COLO829 (cell line): ENCODE measurements at places on chromosomes 2 and 18.
A peak's percentile ranks its signal among the peaks of the same experiment; 100 is the strongest.

DNA sequence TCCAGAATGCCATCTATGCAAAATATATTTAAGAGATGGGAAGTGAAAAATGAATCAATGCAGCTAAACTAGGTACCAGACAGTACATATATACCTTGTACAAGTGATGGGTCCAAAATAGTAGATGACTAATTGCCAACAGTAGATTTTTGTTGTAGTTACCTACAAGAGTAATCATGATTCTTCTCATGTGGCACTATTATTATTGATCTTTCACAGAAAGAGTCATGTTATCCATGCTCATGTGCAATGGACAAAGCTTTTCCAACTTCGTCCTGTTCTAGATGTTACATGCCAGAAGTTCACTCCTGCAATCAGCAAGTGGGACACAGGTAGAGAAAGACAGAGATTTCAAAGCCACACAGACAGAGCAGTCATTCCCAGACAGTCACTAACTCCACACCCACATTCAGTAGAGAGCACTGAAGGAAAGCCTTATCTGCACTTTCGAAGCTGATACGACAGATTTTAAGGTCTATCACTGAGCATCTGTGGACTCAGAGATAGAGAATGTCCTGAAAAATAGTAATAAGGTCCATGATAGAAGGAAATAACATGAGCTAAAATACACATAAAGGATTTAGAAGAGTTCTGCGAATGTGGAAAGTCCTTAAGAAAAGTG is 101.6 kb upstream of the ITPRID2 start:
- DNase-seq, result no peak

GRCh38 chr2:162916286-162916801 is 77.8 kb upstream of the KCNH7 start:
- DNase-seq, result no peak

GRCh38 chr2:176148751-176149421 is 2.5 kb upstream of the HOXD4 start:
- DNase-seq, result no peak

GRCh38 chr2:123648016-123648415 is 377.1 kb upstream of the CNTNAP5 start:
- DNase-seq, result no peak

- no peak for DNase-seq
Observed at GRCh38 chr2:189558516-189559272, 21.9 kb downstream of the SLC40A1 start.

GRCh38 chr2:74525717-74526648 is at the start of gene DQX1:
Gene DQX1, minus strand, starts transcription at chr2:74526231. Its CDS starts 502 bp downstream, at chr2:74525729.
- peak; percentile 63 for DNase-seq

DNA sequence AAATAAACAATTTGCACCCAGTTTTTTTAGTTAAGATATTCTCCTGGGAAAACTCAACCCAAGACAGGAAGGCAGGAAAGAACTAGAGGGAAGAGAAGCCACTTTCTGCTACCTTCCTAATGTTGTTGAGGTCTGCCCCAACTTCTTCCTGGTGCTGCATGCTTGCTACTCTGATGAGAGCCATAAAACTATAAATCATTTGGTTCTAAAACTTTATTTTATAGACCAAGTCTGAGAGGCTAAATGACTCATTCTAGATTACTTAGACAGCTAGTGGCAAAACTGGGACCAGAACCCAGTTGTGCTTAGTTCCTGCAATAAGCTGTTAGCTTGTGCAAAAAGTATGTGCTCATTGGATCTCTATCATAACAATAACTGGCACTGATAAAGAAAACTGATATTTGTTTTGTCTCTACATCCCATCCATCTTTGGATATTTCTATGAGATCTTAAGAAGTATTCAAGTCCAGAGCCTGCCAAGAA is 344.9 kb upstream of the SLC14A2 start:
- DNase-seq, result no peak

- peak; percentile 79 for DNase-seq
Observed at GRCh38 chr2:241734467-241735208, at the start of gene D2HGDH. Gene D2HGDH, plus strand, starts transcription at chr2:241734630. Its CDS starts 595 bp downstream, at chr2:241735225.

DNA sequence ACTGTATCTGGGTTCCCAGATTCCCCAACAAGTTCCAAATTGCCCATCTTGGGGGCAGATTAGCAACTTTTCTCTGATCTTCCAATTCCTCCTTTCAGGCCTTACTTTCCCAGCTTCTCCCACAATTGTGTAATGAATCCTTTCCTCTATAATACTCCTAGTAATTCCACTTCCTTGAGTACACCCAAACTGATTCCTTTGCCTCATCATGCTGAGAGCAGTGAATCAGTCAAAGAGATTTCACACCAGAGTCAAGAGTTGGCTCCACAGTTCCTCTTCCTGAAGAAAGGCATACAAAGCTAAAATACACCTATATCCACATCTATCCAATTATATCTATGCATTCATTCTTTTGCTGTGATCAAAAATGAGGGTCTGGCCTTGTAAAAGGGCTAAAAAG is 28.6 kb upstream of the DAPL1 start:
- DNase-seq, result no peak

GRCh38 chr2:203997980-203998809 is 61.6 kb downstream of the ICOS start:
- DNase-seq, result no peak

DNA sequence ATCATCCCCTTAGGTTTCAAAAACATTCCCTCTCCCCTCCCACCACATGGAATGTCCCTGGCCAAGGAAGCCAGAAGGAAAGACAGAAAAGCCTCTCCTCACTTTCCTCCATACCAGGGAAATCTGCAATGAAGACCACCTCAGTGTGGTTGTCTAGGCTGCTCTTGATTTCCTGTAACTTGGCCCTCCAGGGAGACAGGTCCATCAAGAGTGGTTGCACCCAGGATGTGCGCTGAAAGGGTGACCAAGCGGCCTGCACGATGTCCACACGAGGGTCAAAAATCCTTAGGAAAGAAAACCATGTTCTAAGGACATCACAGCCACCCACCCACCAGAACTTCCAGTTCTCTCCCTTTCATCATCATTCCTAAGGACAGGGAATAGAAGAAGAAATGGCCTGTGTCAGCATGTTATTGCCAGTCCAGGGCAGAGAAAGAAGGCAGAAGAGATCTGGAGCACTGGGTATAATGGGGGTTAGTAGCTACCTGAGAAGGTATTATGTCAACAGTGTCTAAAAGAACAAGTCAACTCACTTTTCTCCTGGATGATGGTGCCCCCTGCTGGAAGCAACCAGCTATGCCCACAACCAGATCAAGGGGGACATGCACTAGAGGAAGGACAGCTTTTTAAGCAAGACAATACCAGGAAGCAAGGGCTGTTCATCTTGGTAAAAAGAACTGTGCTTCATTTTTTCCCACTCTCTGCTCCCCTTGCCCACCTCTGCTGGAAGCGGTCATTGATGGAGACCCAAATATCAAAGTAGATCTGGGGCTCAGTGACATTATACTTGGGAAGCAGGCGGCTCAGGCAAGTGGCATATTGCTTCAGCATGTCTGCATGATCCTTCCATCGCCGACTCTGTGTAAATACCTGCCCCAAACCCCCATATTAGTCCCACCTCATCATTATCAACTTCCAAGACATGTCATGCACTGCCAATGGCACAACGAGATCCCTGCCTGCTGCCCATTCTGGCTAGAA is 9.3 kb downstream of the GGCX start:
- peak; percentile 77 for DNase-seq

DNA sequence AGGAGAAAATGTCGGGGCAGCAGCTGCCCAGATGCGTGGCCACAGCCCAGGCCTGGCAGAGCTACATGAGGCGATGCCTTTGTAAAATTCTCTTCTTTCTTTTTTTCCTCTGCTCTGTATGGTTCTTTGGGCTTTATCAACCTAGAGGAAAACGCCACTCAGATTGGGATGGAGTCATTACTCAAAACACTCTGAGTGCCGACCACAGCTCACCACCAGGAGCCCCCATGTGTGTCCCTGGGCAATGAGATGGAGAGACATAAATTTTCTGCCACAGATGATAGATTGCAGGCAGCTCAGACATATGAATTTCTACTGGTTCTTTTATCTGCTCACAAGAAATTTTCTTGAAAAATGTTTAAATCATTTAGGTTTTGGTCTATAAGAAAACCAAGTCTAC is 56.0 kb downstream of the PARD6G start:
- no peak for DNase-seq

- DNase-seq, result no peak
Observed at GRCh38 chr2:46674488-46674887, 195.1 kb downstream of the TMEM247 start.

DNA sequence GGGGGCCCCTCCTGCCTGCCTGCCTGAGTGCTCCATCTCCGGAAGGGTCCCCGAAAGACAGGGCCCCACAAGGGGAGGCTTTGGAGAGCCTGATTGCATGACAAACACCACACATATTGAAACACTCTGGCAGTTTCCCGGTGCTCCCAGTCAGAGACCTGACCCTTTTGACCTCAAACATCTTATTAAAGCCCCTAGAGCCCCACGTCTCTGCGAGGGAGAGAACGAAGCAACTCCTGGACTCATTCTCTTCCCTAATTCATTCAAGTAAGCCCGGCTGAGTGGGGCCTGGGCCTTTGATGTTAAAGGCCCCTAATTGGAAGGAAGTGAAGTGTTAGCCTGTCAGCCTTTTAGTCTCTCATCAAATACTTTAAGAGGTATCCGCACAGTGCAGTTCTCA is 335.6 kb downstream of the CYRIA start:
- no peak for DNase-seq

GRCh38 chr2:195414537-195415100 is 242.4 kb upstream of the SLC39A10 start:
- no peak for DNase-seq

- no peak for DNase-seq
Observed at GRCh38 chr18:54630963-54631362, 39.9 kb downstream of the DYNAP start.

DNA sequence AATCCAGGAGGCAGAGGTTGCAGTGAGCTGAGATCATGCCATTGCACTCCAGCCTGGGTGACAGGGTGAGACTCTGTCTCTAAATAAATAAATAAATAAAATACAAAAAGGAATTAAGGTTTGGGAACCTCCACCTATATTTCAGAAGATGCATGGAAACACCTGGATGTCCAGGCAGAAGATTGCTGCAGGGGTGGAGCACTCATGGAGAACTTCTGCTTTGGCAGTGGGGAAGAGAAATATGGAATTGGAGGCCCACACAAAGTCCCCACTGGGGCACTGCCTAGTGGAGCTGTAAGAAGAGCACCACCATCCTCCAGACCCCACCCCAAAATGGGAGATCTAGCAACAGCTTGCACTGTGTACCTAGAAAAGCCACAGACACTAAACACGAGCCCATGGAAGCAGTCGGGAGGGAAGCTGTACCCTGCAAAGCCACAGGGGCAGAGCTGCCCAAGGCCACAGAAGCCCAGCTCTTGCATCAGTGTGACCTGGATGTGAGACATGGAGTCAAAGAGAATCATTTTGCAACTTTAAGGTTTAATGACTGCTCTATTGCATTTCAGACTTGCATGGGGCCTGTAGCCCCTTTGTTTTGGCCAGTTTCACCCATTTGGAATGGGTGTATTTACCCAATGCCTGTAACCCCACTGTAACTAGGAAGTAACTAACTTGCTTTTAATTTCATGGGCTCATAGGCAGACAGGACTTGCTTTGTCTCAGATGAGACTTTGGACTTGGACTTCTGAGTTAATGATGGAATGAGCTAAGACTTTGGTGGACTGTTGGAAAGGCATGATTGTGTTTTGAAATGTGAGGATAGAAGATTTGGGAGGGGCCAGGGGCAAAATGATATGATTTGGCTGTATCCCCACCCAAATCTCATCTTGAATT is 265.3 kb downstream of the ZEB2 start:
- no peak for DNase-seq

DNA sequence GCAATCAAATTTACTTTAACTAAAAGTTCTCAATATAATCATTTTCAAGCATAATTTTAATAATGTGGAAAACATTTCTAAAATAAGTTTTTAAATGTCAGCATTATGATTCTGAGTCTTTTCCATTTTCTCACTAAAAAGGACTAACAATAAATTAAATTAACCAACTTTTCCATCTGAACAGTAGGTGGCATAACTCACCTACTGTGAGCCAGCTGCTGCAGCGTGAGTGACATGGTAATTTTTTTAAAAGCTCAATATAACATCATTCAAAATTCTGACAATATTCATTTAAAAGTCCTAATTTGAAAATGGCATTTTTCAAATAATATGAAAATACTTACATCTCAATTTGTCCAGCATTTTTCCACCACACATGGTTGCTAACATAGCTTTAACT is 66.5 kb downstream of the DTNB start:
- peak; percentile 31 for DNase-seq

DNA sequence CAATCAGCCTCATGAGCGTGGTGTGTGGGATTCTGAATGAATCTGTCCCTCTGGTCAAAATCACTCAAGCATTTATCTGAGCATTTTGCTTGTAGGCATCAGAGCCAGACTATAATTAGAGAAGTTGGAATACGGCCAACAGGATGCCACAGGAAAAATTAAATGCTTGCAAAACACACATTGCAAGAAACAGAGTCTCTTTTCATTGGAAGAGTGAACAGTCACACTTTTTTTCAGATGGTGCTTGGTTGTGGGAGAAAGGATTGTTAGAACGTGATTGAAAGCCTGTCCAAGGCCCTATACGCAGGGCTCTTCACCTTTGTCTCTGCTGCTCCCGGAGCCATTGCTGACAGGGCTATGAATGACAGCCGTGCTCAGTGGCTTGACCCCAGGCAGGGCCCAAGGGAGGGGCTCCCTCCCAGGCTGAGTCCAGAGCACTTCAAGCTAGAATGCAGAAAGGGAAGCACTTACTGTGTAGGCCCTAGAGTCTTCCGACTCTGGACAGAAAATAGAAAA is 59.8 kb downstream of the SNTG2 start:
- DNase-seq, result peak; percentile 23

DNA sequence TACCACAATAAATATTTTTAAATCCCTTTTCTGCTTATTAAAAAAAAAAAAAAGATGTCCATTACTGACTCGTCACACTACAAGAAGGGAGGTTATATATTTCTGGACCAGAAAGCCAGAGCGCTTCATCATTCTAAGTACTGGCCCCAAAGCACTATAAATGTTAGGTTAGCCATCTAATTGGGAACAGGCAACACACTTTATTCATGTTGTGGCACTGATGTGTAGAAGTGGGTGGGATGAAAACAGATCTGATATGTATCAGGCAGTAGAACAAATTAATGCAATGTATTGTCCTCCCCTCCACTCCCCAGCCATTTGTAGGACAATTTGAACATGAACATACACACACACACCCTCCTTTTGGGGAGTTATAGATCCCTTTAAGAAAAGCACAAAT is 24.4 kb downstream of the LANCL1 start:
- DNase-seq, result no peak

GRCh38 chr2:233241803-233242202 is 9.7 kb upstream of the ATG16L1 start:
- no peak for DNase-seq

DNA sequence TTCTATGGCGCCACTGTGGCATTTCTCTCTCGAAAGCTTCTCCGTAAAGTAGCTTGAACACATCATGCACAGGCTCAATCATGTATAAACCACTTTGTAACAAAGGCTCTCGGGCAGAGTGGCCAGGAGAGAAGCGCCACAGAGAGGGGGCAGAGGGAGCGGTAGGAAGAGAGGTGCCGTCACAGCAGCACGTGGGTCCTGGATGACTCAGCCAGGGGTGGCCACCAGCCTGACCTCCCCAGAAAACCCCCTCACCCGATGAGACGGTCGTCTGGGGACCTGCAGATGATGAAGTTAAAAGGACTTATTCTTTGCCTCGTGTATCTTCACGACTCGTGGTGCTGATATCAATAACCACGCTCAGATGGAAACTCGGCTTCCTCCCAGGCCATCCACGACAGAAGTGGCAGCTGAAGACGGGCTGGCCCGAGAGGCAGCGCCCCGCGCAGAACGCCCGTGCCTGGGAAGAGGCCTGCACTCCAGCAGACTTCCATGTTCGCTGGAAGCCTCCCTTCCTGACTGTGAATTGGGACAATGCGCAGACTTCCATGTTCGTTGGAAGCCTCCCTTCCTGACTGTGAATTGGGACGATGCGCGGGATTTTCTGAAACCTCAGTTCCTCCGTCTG is 46.4 kb upstream of the MTCL1 start:
- no peak for DNase-seq
